ENCODE measurements at places on chromosomes 1 and 21. TPM values are rescaled to one million over a fixed set of nuclear protein-coding genes. Genes with fewer than 3 reads are reported as not detected.
A peak's percentile ranks its signal among the peaks of the same experiment; 100 is the strongest.

RBBP5 gene
- 20.3 TPM for total RNA-seq

GRCh38 chr1:52321061-52321460, 44.9 kb downstream of the CC2D1B start:
- DNase-seq = no peak

SPRR2F gene
- total RNA-seq = not detected

GRCh38 chr1:161868832-161869231, 102.7 kb downstream of the ATF6 start:
- DNase-seq = no peak

GUK1 gene
- total RNA-seq = 280 TPM

ATXN7L2 gene
- total RNA-seq = 7.6 TPM

FCRL5 gene
- total RNA-seq = not detected

- no peak for DNase-seq
Observed at GRCh38 chr1:228282329-228283042, 74.6 kb downstream of the OBSCN start.

DNA sequence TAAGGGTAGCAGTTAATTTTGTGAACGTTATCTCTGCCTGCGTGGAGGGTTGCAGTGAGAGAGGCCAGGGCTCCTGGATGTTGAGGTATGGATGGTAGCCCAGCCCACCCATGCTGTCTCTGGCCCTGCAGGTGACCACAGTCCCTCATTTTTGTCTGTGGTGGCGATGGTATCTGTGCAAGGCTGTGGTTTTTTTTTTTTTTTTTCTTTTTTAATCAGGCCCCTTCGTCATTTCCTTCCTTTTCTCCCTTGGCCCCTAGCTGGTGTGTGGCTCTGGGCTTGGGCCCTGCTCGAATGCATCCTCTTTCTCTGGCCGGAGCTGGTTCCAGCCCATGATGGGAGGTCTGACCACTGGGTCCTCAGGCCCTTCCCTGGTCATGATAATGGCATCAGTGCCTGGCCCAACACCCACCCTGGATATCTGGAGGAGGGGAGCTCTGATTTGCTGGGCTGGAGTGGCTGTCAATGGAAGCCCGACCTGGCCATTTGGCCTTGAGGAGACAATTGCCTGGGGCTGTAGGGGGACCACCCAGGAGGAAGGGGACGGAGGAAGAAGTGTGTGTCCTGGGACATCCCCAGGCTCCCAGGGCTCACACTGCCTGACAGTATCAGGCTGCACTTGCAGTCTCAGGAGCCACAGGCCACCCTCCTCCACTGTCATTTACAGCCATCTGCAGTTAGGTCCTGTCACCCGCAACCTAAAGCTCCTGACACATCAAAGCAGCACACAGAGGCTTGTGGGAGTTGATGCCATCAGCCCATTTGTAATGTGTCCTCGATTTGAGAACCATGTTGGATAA, 8.1 kb upstream of the RNF187 start:
- DNase-seq = peak; percentile 59

ECE1 gene
- total RNA-seq = 85.3 TPM

DNA sequence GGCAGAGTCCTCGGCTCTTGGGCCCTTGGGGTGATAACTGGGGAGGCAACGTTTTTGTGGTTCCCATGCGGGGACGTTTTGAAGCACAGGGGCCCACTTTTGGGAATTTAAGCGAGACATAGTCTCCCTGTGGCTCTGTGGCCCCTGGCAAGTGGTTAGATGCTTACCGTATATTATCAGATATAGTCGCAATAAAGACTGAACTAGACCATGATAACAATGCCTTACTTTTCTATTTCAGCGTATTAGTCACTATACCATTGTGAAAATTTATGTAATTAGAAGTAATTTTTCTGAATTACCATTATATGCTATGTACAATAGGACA, 538 bp upstream of the RCAN1 start:
- no peak for DNase-seq
